Mucosa of gallbladder (tissue), 1 donor: ENCODE measurements at places on chromosomes 6 and 20. TPM values are rescaled to one million over a fixed set of nuclear protein-coding genes. Genes with fewer than 3 reads are reported as not detected.

The PSORS1C2 gene
- total RNA-seq = not detected

The NUP43 gene
- total RNA-seq = 31.6 TPM

- DNase-seq = no peak
Observed at GRCh38 chr20:10170261-10170660, 48.4 kb upstream of the SNAP25 start.

- no peak for DNase-seq
Observed at GRCh38 chr6:2007165-2007564, 238.2 kb downstream of the GMDS start.

DNA sequence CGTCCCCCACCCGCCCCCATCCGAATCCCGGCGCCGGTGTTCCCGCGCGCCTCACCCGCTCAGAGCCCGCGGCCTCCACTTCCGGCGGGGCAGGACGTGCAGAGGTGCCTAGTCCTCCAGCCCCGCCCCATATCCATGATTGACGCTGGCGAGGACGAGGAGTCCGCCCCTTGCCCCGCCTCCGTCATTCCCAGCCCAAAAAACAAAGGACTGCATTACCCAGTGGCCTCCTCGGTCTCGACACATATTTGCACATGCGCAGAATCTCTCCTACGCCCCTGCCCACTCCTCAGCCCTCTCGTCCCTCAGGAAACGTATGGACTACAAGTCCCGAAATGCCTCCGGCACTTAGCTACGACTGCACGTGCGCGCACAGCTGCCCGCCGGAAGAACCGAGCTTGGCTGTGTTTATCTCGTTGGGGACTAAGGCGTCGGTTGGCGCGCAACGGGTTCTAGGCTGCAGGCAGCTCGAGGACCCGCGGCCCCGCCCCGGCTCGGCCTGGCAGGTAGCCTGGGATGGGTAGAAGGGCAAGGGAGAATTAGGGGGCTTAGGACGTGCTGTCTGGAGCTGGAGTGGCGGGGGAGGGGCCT is at the start of the genes KLHDC3 and MEA1:
KLHDC3 (plus strand) TSS at position 407 of the 591 bp plus-strand sequence. CDS start 2,944 bp downstream, outside the sequence.
MEA1 (minus strand) TSS at position 104 of the 591 bp plus-strand sequence. CDS start 133 bp downstream, outside the sequence.
- peak; percentile 99 for DNase-seq

The CCN6 gene
- not detected for total RNA-seq

DNA sequence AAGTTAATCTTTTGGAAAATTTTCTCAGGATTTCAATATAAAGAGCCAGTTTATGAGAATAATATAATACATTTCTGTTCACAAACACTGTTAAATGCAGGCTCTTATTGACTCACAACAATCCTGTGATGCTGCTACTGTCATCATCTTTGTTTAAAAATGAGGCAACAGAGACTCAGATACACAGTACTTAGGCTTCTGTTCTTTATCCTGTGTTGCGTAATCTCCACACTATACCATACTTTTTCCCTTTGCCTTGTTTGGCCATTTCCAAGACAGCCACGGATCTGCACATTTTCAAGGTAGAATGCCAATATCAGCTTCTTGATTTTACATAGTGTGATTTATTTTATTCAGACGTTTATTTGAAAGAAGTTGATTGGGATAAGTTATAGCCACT is 699.0 kb upstream of the CITED2 start:
- no peak for DNase-seq

DNA sequence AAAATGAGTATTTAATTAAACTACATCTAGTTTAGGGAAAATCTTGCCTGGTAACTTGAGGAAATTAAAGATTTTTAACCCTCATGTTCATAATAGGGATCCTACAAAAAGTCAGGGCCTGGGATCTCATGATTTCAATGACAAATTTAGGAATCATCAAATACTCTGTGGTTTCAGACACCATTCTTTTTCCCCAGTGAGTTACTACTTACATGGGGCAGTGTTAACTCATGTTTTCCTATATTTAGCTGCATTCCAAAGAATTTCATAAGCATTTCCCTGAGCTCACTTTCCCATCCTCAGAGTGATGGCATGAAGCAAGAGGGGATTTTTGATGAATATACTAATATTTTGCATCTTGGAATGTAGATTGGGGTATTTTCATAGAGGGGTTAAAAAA is 321.7 kb downstream of the CENPW start:
- DNase-seq = no peak

DNA sequence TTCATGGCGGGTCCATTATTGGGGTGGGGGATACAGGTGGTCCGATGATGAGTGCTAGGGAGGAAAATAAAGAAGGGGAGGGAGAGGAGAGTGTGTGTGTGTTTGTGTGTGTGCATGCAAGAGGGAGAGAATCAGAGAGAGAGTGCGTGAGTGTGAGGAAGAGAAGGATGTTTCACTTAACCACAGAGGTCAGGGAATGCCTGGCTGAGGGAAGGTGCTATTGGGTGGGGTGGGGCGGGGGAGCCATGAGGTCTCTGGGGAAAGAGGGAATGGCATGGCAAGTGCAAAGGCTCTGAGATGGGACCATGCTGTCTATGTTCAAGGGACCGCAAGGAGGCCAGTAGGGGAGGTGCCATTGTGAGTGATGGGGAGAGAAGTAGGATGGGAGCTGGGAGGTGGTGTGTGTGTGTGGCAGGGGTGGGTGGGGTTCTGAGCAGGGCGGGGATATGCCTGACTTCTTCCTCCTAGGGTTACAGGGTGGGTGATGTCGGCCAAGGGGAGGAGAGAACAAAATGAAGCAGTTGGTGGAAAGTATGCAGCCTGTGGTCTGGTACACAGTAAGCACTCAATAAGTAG is 23.0 kb downstream of the CEBPB start:
- DNase-seq = no peak

- peak; percentile 35 for DNase-seq
Observed at GRCh38 chr20:24948939-24949679, at the start of gene CST7. CST7 (plus strand) TSS chr20:24949269; CDS start chr20:24949506, 237 bp downstream.

DNA sequence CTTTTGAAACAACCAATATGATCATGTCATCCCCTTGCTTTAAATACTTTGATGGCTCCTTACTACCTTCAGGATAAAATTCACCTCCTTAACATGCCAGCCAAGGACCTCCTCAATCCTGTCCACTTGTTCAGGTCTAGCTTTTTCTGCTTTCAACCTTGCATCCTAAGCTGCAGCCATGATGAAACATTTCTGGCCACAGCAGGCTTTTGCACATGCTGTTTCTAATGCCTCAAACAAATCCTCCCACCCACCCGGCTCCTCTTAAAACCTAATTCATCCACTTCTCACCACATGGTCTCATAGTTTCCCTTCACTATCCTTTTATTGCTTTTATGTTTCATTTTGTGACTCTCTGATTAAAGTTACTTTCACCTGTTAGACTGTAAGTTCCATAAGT is 124.6 kb downstream of the MYB start:
- no peak for DNase-seq

The ADAM33 gene
- 67.3 TPM for total RNA-seq

The ZNF133 gene
- 12.7 TPM for total RNA-seq

The CYP24A1 gene
- not detected for total RNA-seq

DNA sequence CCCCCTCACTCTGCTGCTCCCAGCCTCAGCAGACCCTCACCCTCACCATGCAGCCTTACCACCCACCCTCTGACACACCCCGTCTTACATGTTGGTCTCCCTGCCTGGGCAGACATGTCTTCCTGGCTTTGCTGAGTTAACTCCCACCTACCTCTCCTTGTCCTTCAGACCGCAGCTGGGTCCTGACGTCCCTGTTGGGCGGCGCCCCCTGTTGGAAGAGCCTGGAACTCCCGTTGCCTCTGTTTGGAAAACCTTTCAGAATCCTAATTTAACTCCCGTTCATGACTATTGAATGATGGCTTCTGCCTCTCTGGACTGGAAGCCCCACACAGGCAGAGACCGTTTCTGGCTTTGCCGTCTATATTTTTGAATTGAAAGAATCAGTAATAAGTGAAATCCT is 245.1 kb downstream of the MYLK4 start:
- DNase-seq = no peak

- DNase-seq = no peak
Observed at GRCh38 chr6:80792151-80792550, 685.7 kb downstream of the BCKDHB start.

GRCh38 chr6:113433335-113433991 is 423.7 kb upstream of the MARCKS start:
- DNase-seq = peak; percentile 70

- no peak for DNase-seq
Observed at GRCh38 chr6:190596-191395, 101.5 kb upstream of the DUSP22 start.

The GRIK2 gene
- 1.2 TPM for total RNA-seq

The MDFI gene
- total RNA-seq = 7.3 TPM

DNA sequence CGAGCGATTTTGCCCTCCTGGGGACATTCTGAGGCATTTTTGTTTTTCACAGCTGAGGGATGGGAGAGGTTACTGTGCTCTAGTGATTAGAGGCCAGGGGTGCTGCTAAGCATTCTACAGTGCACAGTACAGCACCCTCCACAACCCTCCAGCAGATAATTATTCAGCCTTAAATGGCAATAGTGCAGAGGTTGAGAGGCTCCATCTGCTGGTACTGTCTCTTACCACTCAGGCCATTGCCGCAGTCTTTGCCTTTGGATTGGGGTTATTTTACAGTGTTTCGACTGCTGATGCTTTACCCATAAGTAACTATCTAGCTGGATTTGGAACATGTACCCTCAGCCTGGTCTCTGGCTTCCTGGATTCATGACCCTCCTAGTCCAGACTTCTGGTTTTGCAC is 705.3 kb downstream of the KIF16B start:
- DNase-seq = no peak

DNA sequence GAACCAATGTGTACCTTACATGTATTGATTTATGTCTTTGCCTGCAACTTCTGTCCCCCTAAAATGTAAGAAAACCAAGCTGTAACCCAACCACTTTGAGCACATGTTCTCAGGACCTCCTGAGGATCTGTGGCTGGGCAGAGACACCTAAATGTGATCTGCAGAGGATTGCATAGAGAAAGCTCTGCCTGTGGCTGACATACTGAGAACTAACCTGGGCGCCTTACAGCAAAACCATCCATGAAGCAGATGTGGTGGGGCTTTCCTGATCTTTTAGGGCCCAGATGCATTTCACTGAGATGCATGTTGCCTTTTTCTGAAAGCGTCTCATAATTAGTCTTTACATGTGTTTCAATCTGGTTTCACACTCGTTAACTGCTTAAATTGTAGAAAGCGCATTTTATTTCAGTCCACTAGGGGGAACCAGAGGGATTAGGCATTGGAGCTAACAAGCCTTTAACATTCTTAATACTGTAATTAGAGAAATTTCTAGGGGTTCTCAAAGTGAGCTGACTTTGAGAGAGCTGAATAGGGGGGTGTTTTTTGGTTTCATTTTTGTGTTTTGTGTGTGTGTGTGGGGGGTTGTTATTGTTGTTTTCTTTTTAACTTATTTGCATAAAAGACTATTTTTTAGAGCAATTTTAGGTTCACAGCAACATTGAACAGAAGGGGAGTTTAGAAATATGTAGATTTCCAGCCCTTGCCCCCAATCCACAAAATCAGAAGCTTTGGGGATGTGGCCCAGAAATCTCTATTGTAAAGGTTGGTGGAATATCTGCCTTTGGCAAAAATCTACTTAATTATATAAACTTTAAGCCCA is 50.9 kb upstream of the FAM184A start:
- DNase-seq = peak; percentile 35
